ENCODE measurements at places on chromosomes 3 and 15. TPM values are rescaled to one million over a fixed set of nuclear protein-coding genes. Genes with fewer than 3 reads are reported as not detected.

Gene NRROS
- total RNA-seq = 20.7 TPM

Gene MYZAP
- 41.3 TPM for total RNA-seq

Gene SI
- not detected for total RNA-seq

Gene GOLGA8T
- total RNA-seq = not detected

Gene ARGFX
- total RNA-seq = not detected

Gene RBM6
- 101 TPM for total RNA-seq

Gene VIPR1
- 212 TPM for total RNA-seq

Gene DAZL
- total RNA-seq = not detected

Gene RHOV
- total RNA-seq = 1.5 TPM

Gene MESP1
- 0.53 TPM for total RNA-seq

Gene PXYLP1
- 8.9 TPM for total RNA-seq

Gene A4GNT
- 0.41 TPM for total RNA-seq

Gene CSPG5
- 2.3 TPM for total RNA-seq

Gene PPP2R3A
- 9.0 TPM for total RNA-seq

Gene CDHR4
- total RNA-seq = 9.6 TPM

Gene SCN10A
- not detected for total RNA-seq

Gene NANOGP8
- total RNA-seq = 0.59 TPM

Gene SPINK8
- not detected for total RNA-seq

Gene LYZL4
- not detected for total RNA-seq

Gene UBAP1L
- total RNA-seq = 4.1 TPM

Gene TLE3
- 63.7 TPM for total RNA-seq

Gene NAA80
- total RNA-seq = 9.3 TPM

Gene CD47
- 222 TPM for total RNA-seq

Gene MKRN3
- total RNA-seq = 0.41 TPM

Gene AEN
- 23.8 TPM for total RNA-seq

Gene GOLGA6L2
- total RNA-seq = not detected

Gene FOXB1
- total RNA-seq = not detected

Gene HAPLN3
- total RNA-seq = 2.7 TPM

Gene ILDR1
- total RNA-seq = 8.3 TPM

Gene CLRN1
- not detected for total RNA-seq

Gene TIMP4
- 5.2 TPM for total RNA-seq

Gene AADACL2
- total RNA-seq = 0.21 TPM

Gene CNTN6
- 10.3 TPM for total RNA-seq

Gene GABRB3
- 5.5 TPM for total RNA-seq

Gene SLC22A14
- total RNA-seq = not detected

Gene KLHL40
- not detected for total RNA-seq

Gene CEMIP
- total RNA-seq = 7.3 TPM

Gene NOX5
- not detected for total RNA-seq

Gene ACKR4
- total RNA-seq = 8.5 TPM

Gene MORC1
- not detected for total RNA-seq

Gene C3orf49
- total RNA-seq = not detected

Gene CPLX3
- total RNA-seq = not detected

Gene SLC28A1
- not detected for total RNA-seq

Gene UROC1
- total RNA-seq = not detected

Gene CORO2B
- 6.8 TPM for total RNA-seq

Gene LRTM1
- not detected for total RNA-seq

Gene MNS1
- 2.3 TPM for total RNA-seq

Gene PRSS50
- 0.41 TPM for total RNA-seq

Gene IL20RB
- total RNA-seq = 1.8 TPM

Gene GATA2
- 68.3 TPM for total RNA-seq

Gene PPP4R2
- 65.7 TPM for total RNA-seq

Gene HESX1
- 0.86 TPM for total RNA-seq

Gene BRK1
- total RNA-seq = 116 TPM

Gene CPN2
- total RNA-seq = not detected

Gene HCN4
- 0.18 TPM for total RNA-seq

Gene CLDN18
- 162 TPM for total RNA-seq
